ENCODE measurements at places on chromosomes 5 and 9.

- DNase-seq: no peak
Measured at GRCh38 chr9:132577119-132577518, 5.3 kb upstream of the BARHL1 start.

- DNase-seq: no peak
Measured at GRCh38 chr9:14437354-14438231, 123.7 kb upstream of the NFIB start.

DNA sequence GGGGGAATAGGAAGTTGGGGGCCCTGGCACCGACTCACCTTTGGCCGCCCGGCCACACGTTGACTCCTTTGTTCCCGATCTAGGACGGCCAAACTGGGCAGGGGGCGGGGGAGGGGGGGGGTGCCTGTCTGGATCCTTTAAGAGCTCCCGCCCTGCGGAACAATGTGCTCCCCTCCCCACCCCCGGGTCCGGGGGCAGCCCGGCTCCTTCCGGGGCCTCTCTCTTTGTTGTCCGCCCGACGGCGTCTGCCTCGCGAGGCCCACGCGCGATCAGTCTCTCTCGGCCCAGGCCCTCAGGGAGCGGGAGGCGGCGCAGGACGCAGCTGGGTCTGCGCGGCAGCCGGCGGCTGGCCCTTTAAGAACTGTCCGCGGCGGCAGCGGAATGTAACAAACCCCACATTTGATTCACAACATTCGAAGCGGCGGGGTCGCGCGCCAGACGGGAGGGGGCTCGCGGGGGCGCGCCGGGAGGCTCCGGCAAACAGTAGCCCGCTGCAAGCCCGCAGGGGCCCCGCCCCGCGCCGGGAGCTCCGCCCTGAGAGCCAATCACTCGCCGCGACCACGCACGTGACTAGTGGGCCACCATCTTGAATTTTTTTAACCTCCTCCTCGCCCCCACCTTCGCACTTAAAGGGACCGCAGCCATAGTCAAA is at the start of gene RNF44:
TSS of gene RNF44 (minus strand) at position 501 of the 652 bp plus-strand sequence. CDS start 4,930 bp downstream, outside the sequence.
- peak; percentile 96 for DNase-seq

DNA sequence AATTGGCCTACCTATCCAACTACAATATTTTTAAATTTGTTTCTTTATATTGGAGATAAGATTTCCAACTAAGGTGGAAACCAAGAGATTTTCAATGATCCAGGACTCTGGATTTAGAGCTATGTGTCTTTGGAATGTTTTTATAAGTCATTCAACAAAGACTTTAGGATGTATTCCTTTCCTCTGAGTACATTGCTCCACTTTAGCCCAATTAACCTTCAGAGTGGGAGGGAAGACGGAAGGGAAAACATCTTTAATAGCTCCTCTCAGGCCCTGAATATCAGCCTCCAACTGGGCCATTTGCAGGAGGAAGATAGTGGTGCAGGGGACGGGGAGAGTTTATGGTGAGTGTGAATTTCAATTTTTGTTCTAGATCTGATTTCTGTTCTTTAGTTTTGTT is 239.2 kb downstream of the PIK3R1 start:
- DNase-seq: no peak

GRCh38 chr5:174176511-174176910 is 131.0 kb downstream of the NSG2 start:
- no peak for DNase-seq

DNA sequence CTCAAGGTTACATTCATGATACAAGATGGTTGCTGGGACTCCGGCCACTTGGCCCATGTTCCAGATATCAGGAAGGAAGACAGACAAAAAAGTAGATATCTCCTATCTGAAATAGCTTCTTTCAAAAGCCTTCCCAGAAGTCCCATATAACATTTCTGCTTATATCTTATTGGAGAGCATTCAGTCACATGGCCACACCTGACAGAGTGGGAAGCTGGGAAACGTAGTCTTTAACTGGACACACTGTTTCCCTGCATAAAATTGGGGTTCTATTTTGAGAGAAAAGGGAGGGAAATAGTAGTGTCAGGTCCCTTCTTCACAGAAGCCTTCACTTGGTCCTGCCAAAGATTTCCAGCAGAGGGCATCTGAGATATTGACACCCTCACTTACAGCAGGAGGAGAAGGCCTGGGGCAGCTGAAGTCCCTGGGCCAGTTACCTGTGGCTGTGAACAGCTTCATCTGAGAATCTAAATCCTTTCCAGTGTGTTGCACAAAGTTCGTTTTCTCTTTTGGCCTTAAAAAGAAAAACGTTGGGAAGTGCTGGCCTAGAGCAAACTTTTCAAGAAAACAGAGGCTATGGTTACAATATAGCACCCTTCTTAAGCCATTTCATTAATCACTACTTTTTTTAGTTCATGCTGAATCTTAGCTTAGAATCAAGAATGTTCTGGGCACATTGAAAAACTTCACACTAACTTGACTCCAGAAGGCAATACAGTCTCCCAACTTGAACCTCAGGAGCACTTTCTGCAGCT is 33.5 kb downstream of the SPEF2 start:
- DNase-seq: peak; percentile 17

- DNase-seq: no peak
Measured at GRCh38 chr5:88142886-88143692, 125.6 kb downstream of the TMEM161B start.

GRCh38 chr5:172860520-172861443 is 26.7 kb downstream of the ERGIC1 start:
- DNase-seq: no peak

GRCh38 chr9:125374443-125375309 is 113.0 kb downstream of the GAPVD1 start:
- DNase-seq: peak; percentile 26

DNA sequence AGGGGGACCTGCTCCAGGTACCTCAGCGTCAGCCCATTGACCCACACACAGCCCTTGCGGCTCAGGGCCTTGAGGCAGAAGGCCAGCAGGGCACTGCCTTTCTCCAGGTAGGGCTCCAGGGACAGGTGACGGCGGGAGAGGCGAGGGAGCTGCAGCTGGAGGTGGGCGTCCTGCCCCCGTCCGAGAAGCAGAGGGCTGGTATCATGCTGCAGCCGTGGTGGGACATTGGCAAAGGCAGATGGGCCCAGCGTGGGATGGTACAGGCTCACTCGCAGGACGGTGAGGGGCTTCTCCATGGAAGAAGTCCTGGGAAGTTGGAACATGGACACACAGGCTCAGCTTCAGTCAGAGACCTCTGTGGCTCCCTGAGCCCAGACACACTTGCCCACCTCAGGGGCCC is 2.5 kb upstream of the DCANP1 start:
- no peak for DNase-seq

- DNase-seq: no peak
Measured at GRCh38 chr5:37071487-37071886, 177.7 kb downstream of the CPLANE1 start.

- DNase-seq: no peak
Measured at GRCh38 chr9:104921067-104921741, 6.8 kb downstream of the ABCA1 start.

- DNase-seq: no peak
Measured at GRCh38 chr5:101878190-101878589, 417.9 kb downstream of the SLCO4C1 start.

DNA sequence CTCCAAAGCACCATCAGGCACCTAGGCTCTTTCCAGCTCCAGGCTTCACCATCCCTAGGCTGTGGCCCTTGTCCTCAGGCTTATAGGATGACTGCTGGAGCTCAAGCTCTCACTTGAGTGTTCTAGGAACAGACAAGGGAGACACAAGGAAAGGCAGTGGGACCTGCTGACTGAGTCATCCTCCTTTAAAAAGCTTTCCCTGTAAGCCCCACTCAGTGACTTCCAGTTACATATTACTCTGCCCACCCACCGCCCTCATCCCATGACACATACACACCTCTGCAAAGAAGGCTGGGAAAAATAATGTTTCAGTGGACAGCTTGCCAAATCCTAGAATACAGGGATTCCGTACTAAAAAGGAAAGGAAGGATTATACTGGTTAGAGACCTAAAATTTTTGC is 154.2 kb upstream of the ZNF366 start:
- no peak for DNase-seq

DNA sequence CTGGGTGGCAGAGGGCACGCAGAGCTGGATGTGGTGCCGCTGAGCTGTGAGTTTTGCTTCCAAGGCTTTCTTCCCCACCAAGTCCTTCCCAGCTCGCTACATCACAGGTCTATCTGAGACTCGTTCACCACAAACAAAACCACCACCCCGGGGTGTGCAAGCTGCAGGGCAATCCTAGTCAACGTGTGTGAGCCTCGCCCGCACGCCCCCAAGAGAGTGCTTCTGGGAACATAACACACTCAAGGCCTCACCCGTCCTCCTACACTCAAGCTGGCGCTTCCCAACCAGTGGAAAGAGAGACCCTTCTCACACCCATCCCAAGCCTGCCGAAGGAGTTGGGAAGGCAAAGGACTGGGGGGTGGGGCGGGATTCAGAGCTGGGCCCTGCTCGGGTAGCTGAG is 10.6 kb downstream of the SNAPC4 start:
- DNase-seq: no peak

- DNase-seq: no peak
Measured at GRCh38 chr5:58444805-58445204, 15.1 kb downstream of the PLK2 start.

GRCh38 chr9:93958121-93958818 is 3.1 kb upstream of the BARX1 start:
- DNase-seq: no peak

DNA sequence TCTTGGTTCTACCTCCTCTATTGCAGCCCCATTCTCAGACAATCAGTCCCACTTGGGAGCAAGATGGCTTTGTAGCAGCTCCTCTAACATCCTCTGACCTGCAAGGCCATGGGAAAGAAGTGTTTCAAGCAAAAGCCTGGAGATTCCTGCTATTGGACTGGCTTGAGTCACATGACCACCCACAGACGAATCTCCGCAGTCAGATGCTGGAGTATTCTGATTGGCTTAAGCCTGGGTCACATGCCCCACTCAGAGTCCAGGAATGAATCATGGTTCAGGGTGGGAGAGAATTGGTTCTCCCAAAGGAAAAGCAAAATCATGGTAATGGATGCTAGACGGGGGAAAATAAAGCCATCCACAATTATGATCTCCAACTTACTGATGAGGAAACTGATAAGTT is 22.6 kb upstream of the LMX1B start:
- DNase-seq: no peak

- no peak for DNase-seq
Measured at GRCh38 chr5:10828241-10828640, 67.2 kb upstream of the DAP start.

DNA sequence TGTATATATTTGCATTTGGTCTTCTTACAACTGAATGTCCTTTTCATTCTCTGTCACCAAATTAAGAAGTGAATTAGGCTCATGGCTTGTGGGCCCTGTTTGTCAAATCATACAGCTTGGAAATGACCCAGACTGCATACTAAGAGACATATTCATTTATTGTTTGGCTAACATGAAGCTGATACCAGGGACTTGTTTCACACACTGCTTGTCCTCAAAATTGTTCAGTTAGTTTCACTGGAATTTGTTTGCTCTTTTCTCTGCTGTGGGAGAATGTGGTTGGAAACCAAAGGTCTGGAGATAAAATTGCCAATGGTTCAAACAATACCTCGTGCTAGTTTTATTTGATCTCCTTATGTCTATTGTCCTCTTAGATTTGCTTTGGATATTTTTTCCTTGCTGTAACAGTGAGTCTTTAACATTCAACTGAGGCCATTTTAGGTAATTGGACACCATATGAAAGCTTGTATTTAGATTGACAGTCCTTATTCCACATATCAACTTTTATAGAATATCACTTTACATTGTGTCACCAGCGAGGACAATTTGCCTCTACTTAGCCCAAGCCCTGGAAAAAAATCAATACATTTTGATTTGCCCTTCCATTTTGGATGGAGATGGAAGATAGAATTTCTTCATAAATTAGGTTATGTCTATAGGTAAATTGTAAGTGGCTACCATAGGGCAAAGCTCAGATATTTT is 144.3 kb upstream of the MTAP start:
- no peak for DNase-seq

DNA sequence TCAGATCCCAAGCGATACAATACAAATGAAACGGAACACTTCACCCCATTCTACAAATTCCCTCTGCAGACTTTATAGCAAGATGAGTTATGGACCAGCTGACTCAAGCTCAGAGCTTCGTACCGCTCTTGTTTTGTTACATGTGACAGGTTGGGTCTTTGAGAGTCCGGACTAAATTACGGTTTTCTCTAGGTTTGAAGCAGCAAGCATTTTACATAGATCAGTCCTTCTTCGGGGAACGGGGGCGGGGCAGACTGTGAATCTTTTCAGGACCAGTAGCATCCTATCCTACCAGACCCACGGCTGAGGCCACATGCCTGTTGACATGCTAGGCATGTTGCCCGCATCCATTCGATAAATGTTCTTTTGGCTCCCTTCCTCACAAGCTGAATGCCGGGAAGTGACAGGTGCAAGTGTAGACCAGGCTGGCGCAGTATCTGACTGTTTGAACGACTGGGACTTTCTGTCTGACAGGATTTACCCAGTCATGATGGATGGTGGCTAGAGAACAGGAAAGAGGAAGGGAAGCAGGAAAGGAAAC is 811.0 kb upstream of the GRAMD2B start:
- DNase-seq: no peak

GRCh38 chr9:116928884-116929283 is 241.8 kb downstream of the TRIM32 start:
- DNase-seq: no peak

GRCh38 chr9:91161465-91162300 is 200.0 kb downstream of the AUH start:
- DNase-seq: no peak

- no peak for DNase-seq
Measured at GRCh38 chr5:23007236-23007635, 154.1 kb upstream of the CDH12 start.

- DNase-seq: no peak
Measured at GRCh38 chr5:167786871-167787578, 504.4 kb upstream of the WWC1 start.

DNA sequence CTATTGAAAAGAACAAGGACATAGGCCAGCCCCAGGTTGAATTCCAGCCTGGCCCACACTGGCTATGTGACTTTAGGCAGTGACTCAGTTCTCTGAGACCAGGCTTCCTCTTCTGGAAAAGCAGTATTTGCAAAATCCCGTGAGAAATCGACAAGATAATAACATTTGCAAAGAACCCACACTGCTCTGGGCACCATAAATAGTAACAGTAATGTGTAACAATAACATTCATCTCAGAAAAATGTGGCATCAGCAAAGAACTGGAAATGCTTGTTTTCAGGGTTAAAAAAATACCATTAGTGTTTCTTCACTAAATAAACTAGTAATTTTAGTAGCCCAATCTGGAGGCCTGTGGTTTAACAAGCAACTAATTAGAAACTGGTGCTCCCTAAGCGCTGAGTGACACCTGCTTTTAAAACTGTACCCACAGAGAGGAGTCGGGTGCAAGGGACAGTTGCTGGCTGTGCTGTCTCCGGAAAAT is 148.4 kb downstream of the TTLL11 start:
- DNase-seq: no peak
